ENCODE measurements at places on chromosomes 6 and 20.

- no peak for DNase-seq
Observed at GRCh38 chr6:72715119-72715518, 93.3 kb downstream of the KCNQ5 start.

DNA sequence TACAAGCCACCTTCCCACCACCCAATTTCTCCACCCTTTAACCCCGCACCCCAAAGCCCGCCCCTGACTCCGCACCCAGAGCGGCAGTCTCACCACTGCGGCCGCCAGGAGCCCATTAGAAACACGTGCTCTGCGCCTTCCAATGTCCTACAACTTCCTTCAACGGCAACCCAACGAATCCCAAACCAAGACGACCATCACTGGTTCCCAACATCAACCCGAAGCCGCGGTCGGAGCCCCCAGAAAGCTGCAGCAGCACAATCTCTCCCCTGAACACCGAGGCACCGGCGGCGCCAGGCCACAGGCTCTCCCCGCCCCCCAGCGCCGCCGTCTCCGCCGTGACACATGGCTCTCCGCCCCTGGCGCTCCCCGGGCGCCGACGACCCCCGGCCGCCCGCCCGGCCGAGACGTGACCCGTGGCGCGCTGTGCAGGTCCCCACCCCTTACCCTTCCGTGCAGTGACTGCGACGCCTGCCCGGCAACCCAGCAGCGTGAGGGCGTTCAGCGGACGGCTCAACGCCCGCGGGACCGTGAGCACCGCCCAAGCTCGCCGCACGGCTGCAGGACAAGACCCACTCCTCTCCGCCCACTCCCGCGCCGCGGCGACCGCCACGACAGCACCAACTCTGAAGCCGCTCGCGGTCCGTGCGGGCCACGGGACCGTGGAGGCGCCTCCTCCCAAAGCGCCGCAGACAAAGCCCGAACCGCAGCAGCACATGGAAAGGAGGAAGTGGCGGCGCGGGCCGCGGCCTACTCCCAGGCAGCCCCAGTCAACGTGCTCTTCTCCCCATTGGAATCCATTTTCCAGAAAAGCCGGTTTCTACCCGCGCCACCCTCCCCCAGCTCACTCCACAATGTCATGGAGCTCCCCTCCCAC lies 551 bp downstream of the SYNCRIP start:
- DNase-seq = peak; percentile 41

- DNase-seq = no peak
Observed at GRCh38 chr20:49478266-49478665, 4.2 kb downstream of the KCNB1 start.

DNA sequence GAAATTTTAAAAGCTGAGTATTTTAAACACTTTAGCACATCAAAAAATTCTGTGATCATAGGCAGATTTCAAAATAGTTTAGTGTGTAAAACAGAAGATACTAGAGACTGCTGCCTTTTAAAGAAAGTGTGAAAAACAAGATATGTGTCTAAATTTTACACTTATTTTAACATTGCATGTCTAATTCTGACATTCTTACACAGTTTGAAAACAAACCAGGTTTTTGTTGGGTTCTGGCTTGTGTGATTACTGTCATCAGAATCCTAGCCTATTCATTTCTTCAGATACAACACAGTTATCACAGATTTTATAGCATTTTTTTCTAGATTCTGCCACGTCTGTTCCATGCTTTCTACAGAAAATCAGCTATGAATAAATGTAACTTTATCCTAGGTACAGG lies 257.1 kb downstream of the EYS start:
- no peak for DNase-seq

DNA sequence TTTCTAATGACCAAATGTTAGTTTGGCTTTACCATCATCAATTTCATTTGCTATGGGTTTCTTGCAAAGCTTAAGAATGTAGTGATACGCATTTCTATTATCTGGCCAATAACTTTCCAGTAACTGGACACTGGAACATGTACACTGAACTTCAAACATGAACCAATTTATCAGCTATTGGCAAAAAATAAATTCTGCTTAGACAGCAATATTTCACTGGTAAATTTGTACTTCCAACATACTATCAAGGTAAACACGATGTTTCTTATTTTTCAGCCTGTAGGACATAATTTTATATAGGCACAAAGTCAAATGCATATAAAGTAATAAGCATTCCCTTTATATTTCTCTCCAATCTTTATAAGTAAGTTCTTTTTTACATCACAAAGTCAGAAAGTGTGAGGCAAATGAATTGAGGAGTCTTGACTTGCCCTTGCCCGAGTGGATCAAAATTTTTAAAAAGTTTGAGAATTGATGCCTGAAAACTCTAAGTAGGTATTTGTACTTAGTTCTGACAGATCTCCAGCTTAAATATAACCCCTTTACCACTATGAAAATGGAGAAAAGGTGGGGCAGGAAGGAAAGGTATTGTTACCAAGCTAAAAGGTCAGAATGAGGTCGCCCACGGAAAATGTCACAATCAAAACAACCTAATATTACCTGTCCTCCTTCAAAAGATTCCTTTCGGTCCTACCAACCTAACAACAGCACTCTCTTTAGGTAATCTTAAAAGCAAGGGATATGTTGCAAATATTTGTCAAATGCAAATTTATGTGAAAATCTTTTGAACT lies 41.3 kb downstream of the STK38 start:
- no peak for DNase-seq

DNA sequence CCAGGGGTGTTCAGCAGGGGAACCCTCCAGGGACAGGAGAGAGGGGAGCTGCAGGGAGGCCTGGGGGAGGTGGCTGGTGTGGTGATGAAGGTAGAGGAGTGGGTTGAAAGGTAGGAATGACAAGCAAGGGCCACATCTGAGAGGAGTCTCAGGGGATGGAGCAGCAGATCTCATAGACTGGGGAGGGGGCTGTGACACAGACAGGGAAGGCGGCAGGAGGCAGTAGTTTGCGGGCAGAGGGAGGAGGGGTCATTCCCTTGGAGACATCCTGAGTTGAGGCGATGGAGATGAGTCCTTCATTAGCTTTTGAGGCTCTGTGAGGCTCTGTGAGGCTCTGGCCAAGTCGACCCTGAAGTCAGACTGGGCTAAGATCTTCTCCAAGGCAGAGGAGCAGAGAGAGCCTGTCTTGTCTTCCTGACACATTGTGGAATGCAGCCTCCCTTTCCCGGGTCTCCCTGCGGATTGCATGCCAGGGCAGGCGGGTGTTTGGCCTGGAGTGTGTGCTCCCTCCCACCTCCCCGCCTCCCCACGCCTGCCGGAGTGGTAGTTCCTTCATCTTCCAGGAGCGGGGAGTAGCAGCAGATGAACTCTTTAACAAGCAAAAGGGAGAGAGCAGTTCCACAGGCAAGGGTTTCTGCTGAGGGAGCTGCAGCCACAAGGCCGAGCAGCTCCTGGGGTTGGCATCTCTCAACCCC lies 34.3 kb upstream of the MLN start:
- DNase-seq = no peak

DNA sequence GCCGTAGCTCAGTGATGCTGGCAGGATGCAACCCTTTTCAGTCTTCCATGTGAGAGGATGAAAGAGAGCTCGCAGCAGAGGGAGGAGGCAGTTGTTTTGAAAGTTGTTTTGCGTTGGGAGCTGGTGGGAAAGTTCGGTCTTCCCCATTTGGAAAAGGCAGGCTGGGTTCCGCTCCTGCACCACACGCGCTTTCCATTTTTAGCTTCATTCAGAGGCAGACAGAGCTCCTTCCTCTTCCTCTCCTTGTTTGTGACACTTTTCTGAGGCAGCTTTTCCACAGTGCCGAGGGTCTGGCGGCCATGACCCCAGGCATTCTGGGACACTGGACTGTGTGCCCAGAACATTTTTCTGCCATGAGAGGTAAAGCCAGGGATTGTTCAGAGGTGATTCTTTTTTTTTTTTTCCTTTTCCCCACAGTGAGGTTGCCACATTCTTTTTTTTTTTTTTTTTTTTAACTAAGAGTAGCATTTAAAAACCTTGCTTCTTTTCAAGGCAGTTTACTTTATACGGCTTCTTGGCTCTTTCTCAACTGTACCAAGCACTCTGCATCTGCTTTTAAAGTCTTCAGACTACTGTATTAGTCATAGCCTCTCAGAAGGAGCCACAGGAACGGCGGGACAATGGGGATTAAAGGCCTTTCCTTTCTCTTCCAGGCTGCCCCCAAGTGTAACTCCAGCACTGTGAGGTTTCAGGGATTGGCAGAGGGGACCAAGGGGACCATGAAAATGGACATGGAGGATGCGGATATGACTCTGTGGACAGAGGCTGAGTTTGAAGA lies 1.6 kb downstream of the PRDM1 start:
- no peak for DNase-seq

GRCh38 chr6:85432554-85432953 lies 17.3 kb upstream of the NT5E start:
- no peak for DNase-seq

DNA sequence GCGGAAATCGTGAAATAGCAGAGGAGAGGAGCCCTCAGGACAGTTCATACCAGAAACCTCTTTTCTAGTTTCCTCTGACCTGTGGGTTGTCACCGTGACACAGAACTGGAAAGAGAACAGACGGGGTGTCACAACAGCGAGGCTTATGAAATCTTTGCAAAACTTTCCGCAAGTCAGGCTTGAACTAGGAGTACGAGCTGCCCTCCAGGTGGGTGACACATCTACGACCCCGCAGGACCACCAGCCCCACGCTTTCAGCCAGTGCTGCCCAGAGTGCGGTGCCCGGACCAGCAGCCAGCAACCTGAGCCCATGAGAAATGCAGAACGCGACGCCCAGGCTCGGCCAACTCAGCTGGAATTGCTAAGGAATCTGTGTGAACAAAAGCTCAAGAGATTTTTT lies 30.8 kb downstream of the WRNIP1 start:
- no peak for DNase-seq

GRCh38 chr6:11363881-11364576 lies 131.6 kb upstream of the NEDD9 start:
- peak; percentile 59 for DNase-seq

DNA sequence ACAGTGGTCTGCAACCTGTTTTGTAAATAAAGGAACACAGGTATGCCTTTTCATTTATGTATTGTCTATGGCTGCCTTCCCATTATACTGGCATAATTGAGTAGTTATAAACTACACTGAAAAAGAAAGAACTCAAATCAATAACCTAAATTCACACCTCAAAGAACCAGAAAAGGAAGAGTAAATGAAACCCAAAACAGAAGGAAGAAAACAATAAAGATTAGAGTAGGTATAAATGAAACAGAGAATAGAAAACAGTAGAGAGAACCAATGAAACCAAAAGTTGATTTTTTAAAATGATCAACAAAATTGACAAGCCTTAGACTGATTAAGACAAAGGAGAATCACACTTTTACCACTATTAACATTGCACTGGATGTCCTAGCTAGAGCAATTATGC lies 34.7 kb downstream of the FAM184A start:
- no peak for DNase-seq

GRCh38 chr20:59222253-59223181 lies 58.9 kb downstream of the ZNF831 start:
- DNase-seq = peak; percentile 74

DNA sequence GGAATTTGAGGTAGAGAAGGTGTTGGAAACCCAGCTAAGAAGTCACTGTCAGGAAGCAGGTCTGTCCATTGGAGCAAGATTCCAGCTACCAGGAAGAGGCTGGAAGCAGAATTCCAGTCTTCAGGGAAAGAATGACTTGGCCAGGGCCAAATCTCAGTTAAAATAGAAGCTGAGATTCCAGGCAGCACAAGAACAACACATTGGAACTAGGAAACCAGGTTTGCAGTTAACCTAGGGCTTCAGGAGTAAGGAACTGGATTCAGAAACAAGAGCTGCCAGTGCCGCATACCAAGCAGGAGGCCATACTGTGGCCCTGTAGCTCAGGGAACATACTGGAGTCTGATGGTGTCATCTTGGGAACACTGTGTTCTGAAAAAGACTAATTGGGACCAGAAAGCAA lies 73.7 kb upstream of the FUCA2 start:
- DNase-seq = no peak

DNA sequence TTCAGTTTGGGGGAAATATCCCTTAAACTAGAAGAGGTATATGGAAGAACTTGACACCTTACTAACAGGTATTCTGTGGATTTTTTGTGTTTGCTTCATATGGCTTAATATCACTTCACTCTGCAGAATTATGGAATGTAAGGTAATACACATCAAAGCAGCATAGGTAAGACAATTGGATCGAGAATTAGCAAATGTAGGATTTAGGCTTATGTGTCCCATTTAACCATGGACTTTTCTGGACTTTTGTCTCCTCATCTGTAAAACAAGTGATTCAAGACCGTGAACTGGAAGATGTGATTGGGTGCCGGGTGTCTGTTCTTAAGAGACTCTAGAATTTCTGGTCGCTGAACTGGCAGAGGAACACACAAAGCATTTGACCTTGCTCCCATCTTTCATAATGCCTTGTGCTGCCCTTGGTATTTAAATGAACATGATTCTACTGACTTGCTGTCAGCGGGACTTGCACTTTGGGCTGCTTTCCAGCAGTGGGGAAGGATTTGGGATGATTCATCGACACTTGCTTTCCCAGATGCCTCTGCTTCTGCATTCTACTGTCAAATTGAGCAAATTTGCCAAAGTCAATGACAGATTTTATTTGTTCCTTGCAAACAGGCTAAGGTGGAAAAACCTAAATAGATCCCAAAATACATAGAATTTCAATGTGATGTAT lies 199.8 kb downstream of the PLCB1 start:
- DNase-seq = no peak

- DNase-seq = no peak
Observed at GRCh38 chr6:40183902-40184301, 249.6 kb upstream of the MOCS1 start.

DNA sequence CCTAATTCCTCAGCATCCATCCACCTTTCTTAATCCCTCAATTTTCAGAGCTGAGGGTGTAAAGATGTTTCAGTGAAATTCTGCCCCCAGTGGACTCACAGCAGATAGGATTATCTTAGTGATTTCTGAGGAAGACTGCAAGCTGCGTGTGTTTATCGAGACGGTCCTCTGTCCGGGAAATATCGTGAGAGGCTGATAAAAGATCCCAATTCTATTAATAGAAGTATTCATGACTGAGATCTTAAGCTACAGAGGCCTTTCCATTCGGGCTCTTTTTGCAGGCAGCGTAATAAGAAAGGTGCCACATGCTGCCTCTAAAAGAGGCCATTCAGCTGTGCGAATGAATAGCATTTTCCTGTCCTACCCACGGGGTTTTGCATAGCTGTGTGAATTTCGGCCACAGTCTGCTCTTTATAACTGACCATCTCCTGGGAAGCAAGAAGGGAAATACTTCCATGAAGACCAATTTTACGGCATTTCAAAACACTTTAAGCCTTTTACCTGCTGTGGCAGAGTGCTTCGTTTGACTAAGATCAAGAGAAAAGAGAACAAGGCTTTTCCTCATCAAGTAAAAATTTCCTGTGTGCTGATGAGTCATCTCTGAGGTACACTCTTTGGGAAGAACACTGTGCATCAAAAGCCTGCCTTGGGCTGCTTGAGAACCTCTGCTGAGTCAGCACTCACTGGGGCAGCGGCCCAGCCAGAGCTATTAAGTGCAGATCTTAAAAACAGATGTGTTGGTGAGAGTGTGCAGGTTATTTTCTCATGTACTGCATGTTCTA lies 208.8 kb downstream of the ARHGAP18 start:
- DNase-seq = peak; percentile 16

- DNase-seq = no peak
Observed at GRCh38 chr6:106702451-106703110, 73.2 kb downstream of the QRSL1 start.

- no peak for DNase-seq
Observed at GRCh38 chr6:89667872-89668556, 29.5 kb upstream of the LYRM2 start.

GRCh38 chr20:26295006-26295405 lies 598.4 kb upstream of the ZNF337 start:
- no peak for DNase-seq

- no peak for DNase-seq
Observed at GRCh38 chr20:61185841-61186601, 66.0 kb upstream of the CDH4 start.

Measured in activated T-helper 9 cell treated with anti-CD3 and anti-CD28 coated beads, Interleukin-2, amount 50 U/mL, for 16 hours (primary cell).